GM12865 (cell line): ENCODE measurements at places on chromosomes 1 and 21.

DNA sequence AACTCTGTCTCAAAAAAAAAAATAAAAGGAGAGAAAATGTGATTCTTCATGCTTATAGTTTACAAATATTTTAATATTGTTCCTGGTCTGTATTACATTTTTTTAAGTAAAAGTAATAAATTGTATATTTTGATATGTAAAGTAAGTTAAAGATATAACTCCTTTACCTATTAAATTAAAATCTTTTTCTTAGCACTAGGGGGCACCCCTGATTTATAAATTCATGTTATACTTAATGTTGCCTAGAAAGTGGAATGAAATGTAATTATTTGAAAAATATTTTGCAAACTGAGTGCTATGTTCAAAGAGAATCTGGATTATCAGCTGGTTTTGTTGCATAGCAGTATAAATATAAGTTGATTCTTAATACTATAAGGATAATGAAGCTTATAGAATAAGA, 49.2 kb downstream of the RALGPS2 start:
- peak; percentile 20 for DNase-seq

- DNase-seq, result peak; percentile 62
Measured at GRCh38 chr1:61851849-61852669, 109.8 kb downstream of the PATJ start.

DNA sequence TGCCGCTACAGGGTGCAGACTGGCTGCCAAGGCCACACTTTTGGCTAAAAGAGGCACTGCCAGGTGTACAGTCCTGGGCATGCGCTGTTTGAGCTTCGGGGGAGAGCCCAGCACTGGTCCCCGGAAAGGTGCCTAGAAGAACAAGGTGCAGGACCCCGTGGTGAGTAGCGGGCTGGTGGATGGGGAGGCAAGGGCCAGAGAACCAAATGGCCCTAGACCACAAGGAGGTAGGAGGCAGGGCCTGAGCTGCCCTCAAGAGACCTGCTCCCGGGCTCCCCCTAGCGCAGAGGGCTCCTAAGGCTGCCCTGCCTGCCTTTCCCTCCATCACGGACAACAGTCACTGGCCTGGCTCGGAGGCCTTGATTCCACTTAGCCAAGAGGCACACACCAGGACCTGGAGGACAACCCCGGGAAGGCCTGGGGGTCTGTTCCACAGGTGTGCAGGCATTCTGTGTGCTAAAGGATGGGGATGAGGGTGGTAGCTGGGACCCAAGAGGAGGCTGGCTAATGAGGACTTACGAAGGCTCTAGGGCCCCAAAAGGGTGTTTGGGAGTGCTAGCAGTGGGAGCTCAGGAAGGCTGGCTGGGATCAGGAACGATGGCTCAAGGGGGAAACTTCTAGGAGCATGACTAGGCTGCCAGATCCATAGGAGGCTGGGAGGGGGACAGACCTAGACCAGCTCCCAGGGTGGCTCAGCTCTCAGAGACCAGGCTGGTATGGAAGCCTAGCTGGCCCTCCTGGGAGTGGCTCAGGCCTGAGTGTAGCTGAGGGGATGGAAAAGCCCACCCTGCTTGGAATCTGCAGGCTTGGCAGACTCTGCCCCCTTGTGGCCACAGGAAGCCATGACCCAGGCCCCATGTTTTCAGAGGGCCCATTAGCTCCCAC, 742 bp downstream of the ARTN start:
- DNase-seq, result peak; percentile 69

GRCh38 chr1:30328100-30328370, 395.4 kb downstream of the MATN1 start:
- no peak for DNase-seq

DNA sequence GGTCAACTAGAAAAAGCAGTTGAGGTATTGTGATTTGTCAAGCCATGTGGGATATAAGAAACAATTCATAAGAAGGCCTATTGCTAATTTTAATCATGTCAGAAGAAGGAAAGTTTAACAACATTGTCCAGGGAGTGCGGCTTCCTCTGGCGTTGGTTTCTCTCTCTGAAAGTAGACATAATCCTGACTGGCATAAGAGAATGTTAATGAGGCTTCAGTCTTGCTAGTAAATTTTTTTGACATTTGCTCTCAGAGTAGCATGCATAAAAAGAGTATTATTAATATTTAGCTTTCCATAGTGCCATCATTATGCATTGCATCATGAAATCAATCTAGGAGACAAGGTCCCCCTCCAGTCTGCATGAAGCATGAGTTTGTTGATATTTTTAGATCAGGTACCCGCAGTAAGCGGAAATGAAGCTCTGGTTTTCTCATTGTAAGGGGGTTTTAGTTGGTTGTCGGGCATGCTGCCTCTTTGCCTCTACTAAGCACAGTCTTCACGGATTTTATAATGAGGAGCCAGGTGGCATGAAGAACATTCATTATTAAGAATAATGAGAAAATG, 12.8 kb upstream of the PRDM2 start:
- no peak for DNase-seq

GRCh38 chr1:202728951-202729350, 18.7 kb upstream of the SYT2 start:
- peak; percentile 8 for DNase-seq

GRCh38 chr21:36915014-36915695, 51.3 kb downstream of the HLCS start:
- no peak for DNase-seq

GRCh38 chr21:31795992-31796391, 64.1 kb upstream of the SCAF4 start:
- DNase-seq, result no peak

GRCh38 chr1:108953452-108953851, 9.8 kb downstream of the CLCC1 start:
- no peak for DNase-seq

DNA sequence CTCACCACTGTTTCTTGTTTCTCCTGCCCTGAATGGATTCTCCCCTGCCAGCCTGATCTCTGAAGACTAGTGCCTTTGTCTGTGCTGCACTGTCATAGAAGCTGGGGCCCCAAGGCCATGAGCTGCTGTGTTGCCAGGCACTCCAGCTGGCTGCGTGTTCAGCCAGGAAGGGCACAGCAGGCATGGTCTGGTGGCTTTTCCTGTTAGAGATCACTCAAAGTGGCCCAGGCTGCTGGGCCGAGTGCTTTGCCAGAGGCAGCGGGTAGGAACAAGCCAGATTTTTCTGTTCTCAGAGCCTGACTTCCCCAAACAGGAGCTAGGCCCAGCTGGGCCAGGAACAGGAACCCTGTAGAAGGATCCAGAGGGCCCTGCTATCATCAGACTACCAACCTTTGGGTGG, 5.2 kb downstream of the ADPRS start:
- no peak for DNase-seq

DNA sequence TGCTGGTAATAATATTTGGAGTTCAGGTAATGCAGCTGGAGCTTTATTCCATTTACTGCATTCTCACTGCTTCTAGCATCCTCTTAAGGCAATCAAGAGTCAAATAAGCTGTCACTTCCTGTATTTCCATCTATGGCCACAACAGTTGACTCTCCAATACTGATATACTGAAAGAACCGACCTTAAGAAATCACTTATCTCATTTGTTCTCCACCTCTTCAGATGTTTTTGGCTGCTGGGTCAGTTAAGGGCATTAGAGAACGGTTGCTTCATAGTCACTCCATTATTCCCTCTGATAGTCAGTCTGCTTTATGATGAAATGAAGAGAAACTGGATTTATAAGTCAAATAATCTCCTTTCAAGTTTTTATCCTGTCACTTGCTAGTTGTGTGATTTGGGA, 14.2 kb upstream of the RGS4 start:
- DNase-seq, result no peak

DNA sequence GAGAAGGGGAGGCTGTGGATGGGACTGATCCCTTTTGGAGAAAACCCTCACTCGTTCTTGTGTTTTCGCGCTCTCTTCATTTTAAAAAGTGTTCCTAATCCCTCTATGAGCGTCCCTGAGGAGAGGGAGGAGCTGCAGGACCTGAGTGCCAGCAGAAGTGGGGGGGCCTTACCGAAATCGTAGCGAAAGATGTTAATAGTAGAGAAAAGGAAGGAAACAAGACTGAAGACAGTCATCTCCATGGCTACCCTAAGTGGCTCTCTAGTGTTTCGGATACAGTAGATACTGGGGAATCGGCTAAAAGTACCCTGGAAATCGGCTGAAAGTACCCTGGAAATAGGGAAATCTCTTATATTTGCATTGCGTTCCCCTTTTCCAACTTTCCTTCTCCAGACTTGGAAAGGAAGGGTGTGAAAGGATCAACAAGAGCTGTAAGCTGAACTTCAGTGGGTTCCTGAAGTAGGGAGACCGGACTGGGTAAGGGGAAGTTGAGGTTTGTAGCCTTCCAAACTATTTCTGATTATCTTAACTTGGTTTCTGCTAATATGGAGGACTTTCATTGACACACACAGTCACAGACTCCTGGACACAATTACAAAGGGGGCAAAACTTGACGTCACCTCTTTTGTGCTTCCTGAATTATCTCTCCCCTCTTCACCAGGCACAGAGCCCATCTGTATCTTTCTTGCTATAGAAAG, 486 bp upstream of the DSTYK start:
- no peak for DNase-seq

GRCh38 chr1:21707086-21707840, 38.1 kb upstream of the RAP1GAP start:
- DNase-seq, result no peak

DNA sequence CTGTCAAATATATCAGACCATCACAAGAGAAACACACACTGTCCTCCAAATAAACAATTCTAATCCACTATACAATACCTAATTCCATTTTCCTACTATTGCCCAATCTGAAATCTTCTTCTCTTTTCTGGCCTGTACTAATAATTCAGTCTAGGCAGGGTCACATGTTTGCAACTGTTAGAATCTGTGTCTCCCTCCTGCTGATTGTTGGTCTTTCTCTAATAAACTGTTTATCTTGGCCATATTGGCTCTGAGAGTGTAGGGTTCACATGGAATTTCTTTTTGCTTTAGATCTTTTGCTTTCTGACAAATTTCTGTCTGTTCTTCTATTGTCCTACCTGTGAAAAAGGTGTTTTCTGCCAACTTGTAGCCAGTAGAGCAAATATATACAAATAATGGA, 319.9 kb upstream of the ADAMTS5 start:
- DNase-seq, result no peak

DNA sequence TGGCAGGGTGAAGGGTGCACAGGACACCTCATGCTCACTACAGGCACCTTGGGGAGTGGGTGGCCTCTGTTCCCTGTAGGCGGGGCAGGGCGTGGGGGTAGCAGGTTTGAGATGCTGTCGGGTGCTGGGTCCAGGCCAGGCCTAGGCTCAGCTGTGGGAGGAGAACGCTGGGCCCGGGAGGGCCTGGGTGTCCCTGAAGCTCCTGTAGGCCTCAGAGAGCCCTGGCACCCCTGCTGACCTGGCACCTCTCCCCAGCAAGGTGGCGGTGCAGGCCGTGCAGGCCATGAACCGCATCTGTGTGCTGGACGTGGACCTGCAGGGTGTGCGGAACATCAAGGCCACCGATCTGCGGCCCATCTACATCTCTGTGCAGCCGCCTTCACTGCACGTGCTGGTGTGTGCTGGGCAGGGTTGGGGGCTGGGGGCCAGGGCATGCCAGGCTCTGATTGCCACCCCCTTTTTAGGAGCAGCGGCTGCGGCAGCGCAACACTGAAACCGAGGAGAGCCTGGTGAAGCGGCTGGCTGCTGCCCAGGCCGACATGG, 2.5 kb upstream of the GJC2 start:
- DNase-seq, result no peak

DNA sequence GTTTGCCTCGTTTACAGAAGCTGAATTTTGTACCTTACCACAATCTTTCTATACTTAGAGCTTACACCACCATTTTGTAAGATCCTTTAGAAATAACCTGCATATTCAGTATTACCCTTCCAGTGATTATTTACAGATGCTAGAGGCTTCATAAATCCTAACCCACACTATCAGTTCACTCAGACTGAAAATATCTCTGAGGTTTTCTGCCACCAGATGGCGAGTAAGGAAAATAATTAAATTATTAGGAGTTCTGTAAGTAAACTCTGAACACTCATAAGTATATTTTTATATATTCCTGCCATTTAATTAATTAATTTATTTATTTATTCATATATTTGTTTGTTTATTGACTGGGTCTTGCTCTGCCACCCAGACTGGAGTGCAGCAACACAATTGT, 1635.2 kb downstream of the PLA2G4A start:
- DNase-seq, result no peak

DNA sequence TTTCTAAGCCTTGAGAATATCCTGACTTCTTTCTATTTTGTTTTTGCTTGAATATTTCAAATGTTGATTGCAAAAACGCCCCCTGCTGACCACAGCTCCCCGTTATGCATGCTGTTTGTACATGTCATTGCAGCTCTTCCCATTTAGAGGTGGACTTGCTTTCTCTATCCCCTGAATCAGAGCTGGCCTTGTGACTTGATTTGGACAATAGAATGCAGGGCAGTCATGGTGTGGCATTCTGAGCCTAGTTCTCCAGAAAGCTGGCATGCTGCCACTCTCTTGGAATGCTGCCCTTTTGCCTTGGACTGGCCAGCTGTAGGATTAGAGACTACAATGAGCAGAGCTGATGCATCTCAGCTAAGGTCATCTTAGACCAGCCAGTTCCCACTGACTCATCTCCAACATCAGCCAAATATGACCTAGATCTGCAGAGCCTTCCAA, 1561.5 kb downstream of the MRPL39 start:
- DNase-seq, result peak; percentile 28

GRCh38 chr1:193388165-193388564, 201.8 kb upstream of the B3GALT2 start:
- DNase-seq, result no peak

- no peak for DNase-seq
Measured at GRCh38 chr21:14842601-14843000, 222.2 kb downstream of the NRIP1 start.

GRCh38 chr1:112718691-112719418, 3.7 kb upstream of the PPM1J start:
- DNase-seq, result peak; percentile 67

- no peak for DNase-seq
Measured at GRCh38 chr1:95888941-95889390, 655.0 kb downstream of the RWDD3 start.

- DNase-seq, result no peak
Measured at GRCh38 chr1:183310753-183311479, 107.3 kb downstream of the NMNAT2 start.

DNA sequence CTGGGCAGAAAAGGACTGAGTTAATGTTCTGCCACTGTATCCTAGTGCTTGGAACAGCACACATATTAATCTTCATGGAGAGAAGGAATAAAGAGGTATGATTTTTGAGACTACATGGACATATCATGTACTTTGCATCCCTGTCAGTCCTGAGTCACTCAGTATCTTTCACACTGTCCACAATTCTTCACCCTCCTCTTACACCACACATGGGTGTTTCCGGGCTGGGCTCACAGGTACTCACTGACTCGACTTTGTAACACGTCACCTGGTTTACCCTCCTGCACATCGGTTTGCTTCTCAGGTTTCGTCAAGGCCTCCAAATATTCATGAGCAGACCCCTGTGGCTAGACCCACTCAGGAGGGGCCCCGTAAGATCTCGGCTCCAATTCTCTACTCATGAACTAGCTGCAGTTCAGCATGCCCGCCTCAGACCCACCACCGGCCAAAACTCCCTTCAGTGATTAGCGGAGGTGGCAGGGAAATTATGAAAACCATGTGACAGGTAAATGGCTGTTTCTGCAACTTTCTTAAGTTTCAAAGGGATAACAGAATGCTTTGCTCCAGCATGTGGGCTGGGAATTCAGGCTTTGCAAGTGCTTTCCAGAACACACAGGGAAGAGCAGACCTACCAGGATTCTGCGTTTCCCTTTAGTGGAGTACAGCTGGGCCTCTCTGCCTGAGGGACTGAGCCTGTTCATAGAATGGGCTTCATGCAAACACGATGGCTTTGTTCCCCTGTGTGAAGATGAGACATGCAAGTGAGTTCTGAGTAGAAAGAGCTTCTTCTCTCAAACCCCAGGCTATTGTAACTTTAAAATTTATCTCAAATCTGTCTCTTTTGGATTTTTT, 31.3 kb upstream of the TRABD2B start:
- no peak for DNase-seq
